ENCODE measurements at places on chromosomes 7 and 10. TPM values are rescaled to one million over a fixed set of nuclear protein-coding genes. Genes with fewer than 3 reads are reported as not detected.

RNF32 gene
- 1.2 TPM for total RNA-seq

ANXA11 gene
- total RNA-seq = 142 TPM

CUL1 gene
- 63.9 TPM for total RNA-seq

AGAP3 gene
- 69.5 TPM for total RNA-seq

NEBL gene
- 6.4 TPM for total RNA-seq

HMX2 gene
- 0.13 TPM for total RNA-seq

PLPP4 gene
- total RNA-seq = not detected

AKR1C1 gene
- 610 TPM for total RNA-seq

BUB3 gene
- total RNA-seq = 169 TPM

OPALIN gene
- total RNA-seq = not detected

ACSL5 gene
- total RNA-seq = 0.12 TPM

NFE2L3 gene
- total RNA-seq = 8.6 TPM

KCND2 gene
- total RNA-seq = not detected

CRPPA gene
- 0.57 TPM for total RNA-seq

ANXA8 gene
- total RNA-seq = 34.4 TPM

BMPER gene
- 6.2 TPM for total RNA-seq

GJD4 gene
- total RNA-seq = 0.06 TPM

GDF10 gene
- total RNA-seq = 0.09 TPM

UNCX gene
- total RNA-seq = not detected

MYO1G gene
- total RNA-seq = 0.14 TPM

OLAH gene
- 0.20 TPM for total RNA-seq

CREB5 gene
- 2.4 TPM for total RNA-seq

PRRT4 gene
- 0.54 TPM for total RNA-seq

SPDYE6 gene
- not detected for total RNA-seq

FGL2 gene
- not detected for total RNA-seq

CYP2C19 gene
- total RNA-seq = not detected

RBP3 gene
- total RNA-seq = not detected

STARD3NL gene
- total RNA-seq = 54.0 TPM

CPA4 gene
- 5.2 TPM for total RNA-seq

LRRC18 gene
- not detected for total RNA-seq

SMKR1 gene
- 11.8 TPM for total RNA-seq

CALML3 gene
- total RNA-seq = not detected

CARD11 gene
- total RNA-seq = 1.8 TPM

LSM5 gene
- 105 TPM for total RNA-seq

DIP2C gene
- 9.4 TPM for total RNA-seq

SRRM3 gene
- 10.0 TPM for total RNA-seq

LDB3 gene
- total RNA-seq = not detected

LOXL4 gene
- 1.3 TPM for total RNA-seq

SPDYE2 gene
- total RNA-seq = not detected

CLCN1 gene
- total RNA-seq = 0.02 TPM

GNAT3 gene
- total RNA-seq = not detected

GPR37 gene
- total RNA-seq = 0.36 TPM

RBP4 gene
- total RNA-seq = 8.8 TPM

TPST1 gene
- total RNA-seq = 8.8 TPM

VAX1 gene
- 1.7 TPM for total RNA-seq

HOXA7 gene
- total RNA-seq = 4.9 TPM

EGR2 gene
- 0.43 TPM for total RNA-seq

CPA2 gene
- total RNA-seq = 0.09 TPM

AOC1 gene
- not detected for total RNA-seq

ANLN gene
- total RNA-seq = 50.3 TPM

ZNF736 gene
- total RNA-seq = not detected

DPYSL4 gene
- total RNA-seq = 18.0 TPM

ZSCAN21 gene
- 12.4 TPM for total RNA-seq

HOXA3 gene
- total RNA-seq = 10.2 TPM

Measured in A549 treated with CORT108297 at 1 μM for 4 hours (cell line).